ENCODE measurements at places on chromosomes 3 and 15. TPM values are rescaled to one million over a fixed set of nuclear protein-coding genes. Genes with fewer than 3 reads are reported as not detected.

Gene TGM5
- not detected for total RNA-seq

Gene LMAN1L
- not detected for total RNA-seq

Gene IL16
- total RNA-seq: 69.3 TPM

Gene ROPN1B
- 8.8 TPM for total RNA-seq

Gene CYP1A2
- not detected for total RNA-seq

Gene SOX2
- 21.3 TPM for total RNA-seq

Gene CCDC39
- 0.42 TPM for total RNA-seq

Gene MST1R
- 2.8 TPM for total RNA-seq

Gene SLC38A3
- total RNA-seq: 0.21 TPM

Gene FGF7
- total RNA-seq: 102 TPM

Gene TM4SF18
- 1.5 TPM for total RNA-seq

Gene PTH1R
- 13.3 TPM for total RNA-seq

Gene SLC22A14
- total RNA-seq: not detected

Gene ZNF662
- total RNA-seq: 17.8 TPM

Gene UQCC5
- total RNA-seq: 1.2 TPM

Gene CIDEC
- 72.4 TPM for total RNA-seq

Gene ZWILCH
- 5.5 TPM for total RNA-seq

Gene HYKK
- total RNA-seq: 8.0 TPM

Gene ACP3
- total RNA-seq: 0.42 TPM

Gene BNC1
- under 0.01 TPM for total RNA-seq

Gene CHRM5
- 0.30 TPM for total RNA-seq

Gene B3GALNT1
- 5.7 TPM for total RNA-seq

Gene IQCF5
- not detected for total RNA-seq

Gene SLC2A2
- not detected for total RNA-seq

Gene CHRNA3
- total RNA-seq: not detected

Gene CDHR4
- not detected for total RNA-seq

Gene P2RY12
- 8.4 TPM for total RNA-seq

Gene TRIM42
- not detected for total RNA-seq

Gene GOLGA8Q
- total RNA-seq: 3.9 TPM

Gene HRG
- not detected for total RNA-seq

Gene GASK1A
- 43.0 TPM for total RNA-seq

Gene CKMT1A
- total RNA-seq: not detected

Gene CLRN1
- not detected for total RNA-seq

Gene GOLGA8H
- total RNA-seq: 1.4 TPM

Gene TNNC1
- 235 TPM for total RNA-seq

Gene STAG1
- total RNA-seq: 54.3 TPM

Gene MEX3B
- total RNA-seq: 0.30 TPM

Gene ROPN1
- not detected for total RNA-seq

Gene FGF12
- total RNA-seq: 0.66 TPM

Gene PPM1L
- total RNA-seq: 18.4 TPM

Gene ARPIN
- total RNA-seq: 32.6 TPM

Gene STRC
- 1.3 TPM for total RNA-seq

Gene TRIM71
- total RNA-seq: 0.42 TPM

Gene FBLN2
- 445 TPM for total RNA-seq

Gene HOMER2
- total RNA-seq: 27.3 TPM

Gene HYAL1
- 16.5 TPM for total RNA-seq

Gene LARP6
- 86.3 TPM for total RNA-seq

Gene TEX55
- total RNA-seq: not detected

Gene CCDC13
- total RNA-seq: 12.6 TPM

Gene SCAANT1
- not detected for total RNA-seq

Gene IP6K1
- 43.2 TPM for total RNA-seq

Gene TMEM207
- not detected for total RNA-seq

Gene TMOD3
- 27.2 TPM for total RNA-seq

Gene BCHE
- 1.3 TPM for total RNA-seq

Gene CYP8B1
- not detected for total RNA-seq

Gene MYNN
- 24.3 TPM for total RNA-seq

Gene TRMT10C
- total RNA-seq: 26.7 TPM

Gene CDCP1
- total RNA-seq: 1.5 TPM

Gene ANKRD63
- not detected for total RNA-seq

Data from tibial nerve (tissue), 4 donors.